Sigmoid colon (tissue), 7 donors: ENCODE measurements at places on chromosomes 3 and 15. TPM values are rescaled to one million over a fixed set of nuclear protein-coding genes. Genes with fewer than 3 reads are reported as not detected.

DNA sequence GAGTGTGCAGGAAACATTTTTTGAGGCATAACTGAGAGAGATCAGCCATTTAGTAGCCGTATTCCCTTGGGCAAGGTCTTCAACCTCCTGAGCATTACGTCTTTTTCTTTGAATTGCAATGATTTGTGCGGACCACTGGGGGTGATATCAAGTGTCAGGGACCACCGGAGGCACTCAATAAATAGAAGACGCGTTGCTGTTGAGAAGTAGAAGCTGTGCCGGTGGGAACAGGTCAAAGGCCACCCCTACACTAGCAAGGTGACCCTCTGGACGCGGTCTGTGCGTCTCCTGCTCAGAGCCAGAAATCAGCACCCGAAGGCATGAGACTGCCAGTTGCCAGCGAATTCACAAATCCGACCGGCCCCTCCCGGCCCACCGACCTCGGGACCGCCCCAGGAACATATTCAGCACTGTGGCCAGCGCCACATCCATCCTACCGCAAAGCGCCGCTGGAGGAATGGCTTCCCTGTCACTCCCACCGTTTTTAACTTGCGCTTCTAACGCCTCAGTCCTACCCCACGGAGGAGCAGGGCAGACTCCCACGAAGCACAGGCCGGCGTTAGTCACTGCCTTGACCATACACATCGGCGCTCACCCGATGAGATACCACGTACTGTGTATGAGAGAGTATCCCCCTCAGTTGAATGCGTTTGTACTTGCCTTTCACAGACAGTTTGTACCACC lies 1.4 kb upstream of the GHSR start:
- DNase-seq: no peak

GRCh38 chr3:140510303-140510861 lies 167.5 kb upstream of the TRIM42 start:
- no peak for DNase-seq

- DNase-seq: no peak
Measured at GRCh38 chr3:98829246-98829832, 66.2 kb downstream of the ST3GAL6 start.

- DNase-seq: no peak
Measured at GRCh38 chr15:59739557-59740186, 50.6 kb upstream of the BNIP2 start.

DNA sequence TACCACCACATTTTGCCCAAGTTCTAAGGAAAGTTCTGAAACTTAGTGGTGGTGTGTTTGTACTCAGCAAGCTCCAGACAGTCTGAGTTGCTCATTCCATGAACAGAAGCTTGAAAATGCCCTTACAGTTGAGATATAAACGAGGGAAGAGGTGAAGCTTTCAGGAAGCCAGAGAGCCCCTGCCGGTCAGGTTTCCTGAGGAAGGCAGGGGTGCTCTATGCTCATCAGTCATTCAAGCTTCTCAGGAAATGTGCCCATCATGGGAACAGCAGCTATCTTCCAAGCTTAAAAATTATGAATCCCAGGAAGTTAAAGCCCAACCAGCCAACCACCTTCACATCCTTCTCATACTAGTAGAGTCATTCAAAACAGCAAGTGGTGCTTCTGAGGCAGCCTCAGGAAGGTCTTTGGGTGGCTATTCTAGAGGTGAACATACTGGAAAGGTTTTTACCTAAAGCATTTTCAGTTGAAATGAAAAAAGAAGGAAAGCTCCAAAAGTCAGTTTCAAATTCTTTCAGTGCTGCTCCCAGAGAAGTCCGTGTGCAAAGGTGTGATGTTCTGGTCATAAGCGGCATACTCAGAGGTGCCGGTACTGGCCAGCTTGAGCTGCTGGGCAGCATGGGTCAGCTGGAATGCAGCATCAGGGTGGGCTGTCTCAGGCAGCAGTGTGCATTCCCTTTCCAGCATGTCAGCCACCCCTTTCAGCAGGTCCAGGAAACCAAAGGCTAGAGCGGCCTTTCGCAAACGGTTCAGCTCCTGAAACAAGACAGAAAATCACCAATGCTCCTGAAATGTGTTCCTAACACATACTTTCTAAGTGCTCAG lies 31.8 kb downstream of the INTS14 start:
- no peak for DNase-seq

DNA sequence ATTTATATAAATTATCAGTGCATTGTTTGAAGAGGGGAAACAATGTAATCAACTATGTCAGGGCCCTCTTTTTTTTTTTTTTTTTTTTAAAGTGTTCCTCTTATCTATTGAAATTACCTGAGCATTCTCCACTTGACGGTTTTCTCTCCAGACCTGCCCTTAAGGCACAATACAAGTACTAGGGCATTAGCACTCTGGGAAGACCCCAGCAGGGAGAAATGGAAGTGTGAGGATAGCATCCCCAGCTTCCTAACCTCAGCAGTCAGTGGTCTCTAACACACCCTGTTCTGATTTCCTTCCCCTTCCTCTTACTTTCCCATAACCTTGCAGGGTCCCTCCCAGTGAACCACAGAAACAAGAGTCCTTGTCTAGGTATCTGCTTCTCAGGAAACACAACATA lies 458.3 kb upstream of the ARL6 start:
- DNase-seq: no peak

- no peak for DNase-seq
Measured at GRCh38 chr3:106692624-106693023, 684.6 kb upstream of the CCDC54 start.

DNA sequence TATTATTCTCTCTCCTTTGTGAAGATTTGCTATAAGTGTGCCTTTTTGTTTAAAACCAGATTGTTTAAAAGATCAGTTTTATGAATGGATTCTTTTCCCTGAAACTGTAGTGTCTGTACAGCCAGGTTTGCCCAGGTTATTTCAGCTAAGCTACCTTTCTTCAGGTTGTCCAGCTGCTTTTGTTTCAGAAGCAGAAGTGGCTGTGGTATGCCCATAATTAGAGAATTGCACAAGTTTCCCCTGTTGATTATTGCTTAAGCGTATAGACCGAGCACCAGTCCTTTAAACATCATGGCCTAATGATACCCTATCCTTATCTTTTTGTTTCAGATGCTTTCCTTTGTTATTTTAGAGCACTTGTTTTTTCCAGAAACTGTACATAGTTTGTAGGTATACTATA lies 10.2 kb downstream of the ASB7 start:
- DNase-seq: no peak

- DNase-seq: no peak
Measured at GRCh38 chr15:74263466-74263865, 27.3 kb downstream of the CCDC33 start.

DNA sequence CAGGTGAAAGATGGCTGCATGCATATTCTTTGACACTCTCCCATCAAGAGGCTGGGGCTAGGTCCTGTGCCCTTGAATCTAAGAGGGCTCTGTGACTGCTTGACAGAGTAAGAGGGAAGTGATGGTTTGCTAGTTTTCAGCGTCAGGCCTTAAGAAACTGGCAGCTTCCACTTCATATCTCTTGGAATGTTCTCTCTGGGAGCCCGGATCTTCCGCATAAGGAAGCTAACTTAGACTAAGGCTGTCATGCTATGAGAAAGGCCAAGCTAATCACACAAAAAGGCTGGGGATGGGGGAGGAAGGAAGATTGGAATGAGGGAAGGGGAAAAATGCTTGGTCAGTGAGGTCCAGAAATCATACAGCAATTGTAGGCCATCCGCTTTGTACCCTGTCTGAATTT lies 50.0 kb downstream of the MB21D2 start:
- no peak for DNase-seq

DNA sequence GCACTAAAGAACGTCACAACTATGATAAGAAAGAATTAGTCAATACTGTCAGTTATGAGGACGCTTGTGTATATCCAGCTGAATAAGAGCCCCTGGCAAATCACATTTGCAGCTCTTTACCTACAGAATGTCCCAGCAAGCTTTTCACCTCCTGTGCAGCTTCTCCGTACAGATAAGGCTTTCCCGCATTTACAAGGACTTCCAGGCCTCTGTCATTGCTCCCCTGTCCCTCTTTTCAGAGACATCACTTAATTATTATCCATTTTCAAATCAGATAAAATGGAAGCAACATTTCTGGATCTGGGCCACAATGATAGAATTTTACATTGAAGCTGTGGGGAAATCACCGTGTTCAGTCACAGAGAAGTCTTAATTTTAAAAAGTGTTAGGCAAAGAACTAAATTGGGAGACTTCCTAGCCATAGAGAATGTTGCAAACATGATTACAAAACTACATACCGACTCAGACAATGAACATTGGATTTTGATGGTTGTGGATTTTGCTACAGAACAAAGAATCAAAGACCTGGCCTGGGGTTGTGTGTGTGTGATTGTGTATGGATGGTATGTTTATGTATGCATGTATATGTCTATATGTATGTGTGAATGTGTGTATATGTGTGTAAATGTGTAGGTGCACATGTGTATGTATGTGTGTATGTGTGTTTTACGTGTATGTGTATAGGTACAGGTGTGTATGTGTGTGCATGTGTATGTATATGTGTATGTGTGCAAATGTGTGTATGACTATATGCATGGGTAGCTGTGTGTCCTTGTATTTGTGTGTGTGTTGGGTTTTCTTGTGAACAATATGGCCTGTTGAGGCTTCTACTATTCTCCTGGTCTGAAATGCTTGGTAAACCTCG lies 41.5 kb downstream of the MGLL start:
- no peak for DNase-seq

GRCh38 chr15:56325186-56325585 lies 40.0 kb upstream of the TEX9 start:
- no peak for DNase-seq

- DNase-seq: peak; percentile 37
Measured at GRCh38 chr15:62456011-62456920, 291.2 kb upstream of the C2CD4B start.

DNA sequence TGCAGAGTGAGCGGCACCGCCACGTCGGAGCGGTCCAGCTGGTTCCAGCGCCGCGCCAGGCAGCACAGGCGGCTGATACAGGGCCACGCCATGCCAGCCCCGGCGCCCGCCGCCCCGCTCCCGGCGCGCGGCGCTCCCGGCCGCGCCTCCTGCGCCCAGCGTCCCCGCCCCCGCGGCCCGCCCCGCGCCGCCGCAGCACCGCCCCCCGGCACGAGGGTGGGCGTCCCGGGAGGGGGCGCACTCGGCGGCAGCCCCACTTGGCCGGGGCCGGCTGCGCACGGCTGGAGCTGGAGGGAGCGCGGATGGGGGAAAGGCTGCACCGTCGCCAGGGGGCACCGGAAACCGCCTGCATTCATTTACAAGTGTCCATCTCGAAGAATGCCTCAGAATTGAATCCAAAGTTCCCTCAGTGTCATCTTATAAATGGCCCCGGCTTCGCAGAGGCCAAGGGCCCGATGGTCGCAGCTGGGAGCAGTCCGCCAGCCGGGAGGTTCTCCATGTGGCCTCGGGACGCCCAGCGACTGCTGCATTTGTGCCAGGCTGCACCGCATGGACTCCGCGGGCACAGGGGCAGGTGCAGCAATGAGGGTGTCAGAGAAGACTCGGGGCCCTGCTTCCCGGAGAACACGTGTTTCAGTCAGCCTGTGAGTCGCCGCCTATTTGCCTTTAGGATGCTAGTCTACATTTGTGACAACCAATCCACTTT lies at the start of gene MAP6D1:
MAP6D1 (minus strand) TSS at position 122 of the 706 bp plus-strand sequence; CDS start at position 92, 30 bp downstream.
- no peak for DNase-seq

DNA sequence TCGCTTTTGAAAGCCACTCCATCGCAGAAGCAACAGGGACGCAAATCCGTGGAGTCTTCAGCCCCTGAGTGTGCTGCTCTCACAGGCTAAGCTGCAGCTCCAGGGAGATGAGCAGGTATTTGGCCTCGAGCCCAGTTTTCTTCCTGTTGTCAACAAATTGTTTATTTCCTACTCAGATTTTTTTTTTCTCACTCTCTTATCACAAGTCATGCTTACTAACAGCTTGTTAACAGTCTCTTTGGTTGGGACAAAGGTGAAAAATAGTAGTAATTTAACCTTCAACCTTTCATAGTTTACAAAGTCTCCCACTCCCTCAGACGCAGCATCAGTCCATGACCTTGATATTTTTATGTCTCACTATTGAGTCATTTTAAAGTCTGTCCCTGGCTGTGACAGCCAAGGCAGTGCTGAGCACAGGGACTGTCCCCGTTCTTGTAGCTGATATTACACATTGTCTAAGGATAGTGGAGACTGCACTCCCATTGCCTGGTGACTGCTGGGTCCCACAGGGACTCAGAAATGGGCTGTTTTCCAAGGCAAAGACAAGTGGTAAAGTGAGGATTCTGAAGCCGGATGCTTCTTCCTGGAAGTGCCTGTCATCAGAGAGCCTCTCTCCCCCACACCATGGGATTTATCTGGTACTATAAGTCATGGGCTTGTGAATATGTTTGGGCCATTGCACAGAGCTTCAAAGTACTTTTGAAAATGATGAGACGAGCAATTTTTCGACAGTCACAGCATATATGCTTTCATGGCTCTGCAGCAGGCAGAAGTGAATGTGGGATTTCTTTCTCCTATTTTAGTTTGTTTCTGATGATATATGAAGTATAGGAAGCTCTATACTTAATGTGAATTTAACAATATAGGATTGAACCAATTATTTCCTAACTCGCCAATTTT lies 59.8 kb upstream of the UNC13C start:
- DNase-seq: no peak

- no peak for DNase-seq
Measured at GRCh38 chr3:110318108-110318507, 753.5 kb upstream of the NECTIN3 start.

- DNase-seq: no peak
Measured at GRCh38 chr3:72299321-72299802, 514.4 kb upstream of the PROK2 start.

- DNase-seq: no peak
Measured at GRCh38 chr3:81048058-81048665, 713.3 kb downstream of the GBE1 start.

- DNase-seq: no peak
Measured at GRCh38 chr3:152155246-152156020, 113.3 kb upstream of the MBNL1 start.

DNA sequence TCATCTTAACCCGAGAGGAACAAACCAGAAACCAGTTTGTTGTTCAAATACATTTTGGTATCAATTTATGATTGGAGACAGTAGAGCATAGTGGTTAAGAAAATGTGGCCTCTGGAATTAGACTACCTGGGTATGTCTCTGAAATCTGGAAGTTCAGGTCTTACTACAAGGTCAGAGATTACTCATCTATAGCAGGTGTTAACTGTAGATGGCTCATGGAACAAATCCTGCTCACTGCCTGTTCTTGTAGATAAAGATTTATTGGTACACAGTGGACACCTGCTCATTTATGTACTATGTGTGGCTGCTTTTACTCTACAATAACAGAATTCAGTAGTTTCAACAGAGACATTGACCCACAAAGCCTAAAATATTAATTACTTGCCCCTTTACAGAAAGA lies 413.3 kb downstream of the CNTN6 start:
- DNase-seq: no peak

Gene ROBO2
- 0.27 TPM for total RNA-seq

Gene MKRN3
- 2.1 TPM for total RNA-seq

Gene GOLGA6C
- total RNA-seq: not detected

Gene TM6SF1
- 2.8 TPM for total RNA-seq

Gene SNX33
- total RNA-seq: 25.7 TPM

Gene NT5DC2
- total RNA-seq: 23.7 TPM

Gene CTXN2
- total RNA-seq: not detected
